ENCODE measurements at places on chromosomes 16 and 17.

GRCh38 chr17:46027048-46027975, 28.3 kb downstream of the STH start:
- no peak for DNase-seq

- DNase-seq, result no peak
Measured at GRCh38 chr16:4314532-4315185, 1.2 kb upstream of the GLIS2 start.

DNA sequence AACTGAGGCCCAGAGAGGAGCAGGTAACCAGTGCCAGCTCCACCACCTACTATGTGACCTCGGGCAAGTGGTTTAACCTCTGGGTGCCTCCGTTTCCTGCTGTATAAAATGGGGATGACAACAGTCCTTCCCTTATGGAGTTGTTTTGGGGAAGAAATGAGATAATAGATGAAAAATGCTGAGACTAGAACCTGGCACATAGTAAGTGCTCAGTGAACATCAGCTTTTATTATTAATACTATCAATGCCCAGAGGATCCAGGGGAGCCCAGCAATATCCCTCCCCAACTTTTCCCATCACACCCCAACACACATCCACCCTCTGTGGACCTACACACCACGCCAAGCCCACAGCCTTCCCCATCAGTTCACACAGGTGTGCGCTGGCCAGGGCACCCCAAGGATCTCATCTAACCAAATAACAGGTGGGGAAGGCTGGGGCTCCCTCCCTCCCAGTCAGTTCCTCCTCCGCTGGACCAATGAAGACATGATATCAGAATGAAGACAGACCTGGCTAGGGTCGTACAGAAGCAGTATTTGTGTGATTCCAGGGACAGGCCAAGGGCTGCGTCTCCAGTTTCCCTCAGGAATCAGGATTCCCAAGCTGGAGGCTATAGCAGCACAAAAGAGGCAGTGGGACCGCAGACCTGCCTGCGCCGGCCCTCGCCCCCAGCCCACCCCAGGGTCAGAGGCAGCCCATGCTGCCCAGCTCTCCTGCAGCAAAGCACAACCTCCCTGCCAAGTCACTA, 1.8 kb downstream of the ATP2A3 start:
- DNase-seq, result no peak

- DNase-seq, result no peak
Measured at GRCh38 chr16:21338537-21339268, 60.6 kb upstream of the CRYM start.

- no peak for DNase-seq
Measured at GRCh38 chr17:73637866-73638265, 6.4 kb downstream of the SDK2 start.

- no peak for DNase-seq
Measured at GRCh38 chr16:59690216-59690615, 956.1 kb upstream of the GOT2 start.

- no peak for DNase-seq
Measured at GRCh38 chr16:73183611-73184092, 135.7 kb upstream of the ZFHX3 start.

GRCh38 chr16:89120281-89120680, 26.6 kb downstream of the ACSF3 start:
- DNase-seq, result no peak

- no peak for DNase-seq
Measured at GRCh38 chr17:2704890-2705248, 6.7 kb downstream of the CLUH start.

DNA sequence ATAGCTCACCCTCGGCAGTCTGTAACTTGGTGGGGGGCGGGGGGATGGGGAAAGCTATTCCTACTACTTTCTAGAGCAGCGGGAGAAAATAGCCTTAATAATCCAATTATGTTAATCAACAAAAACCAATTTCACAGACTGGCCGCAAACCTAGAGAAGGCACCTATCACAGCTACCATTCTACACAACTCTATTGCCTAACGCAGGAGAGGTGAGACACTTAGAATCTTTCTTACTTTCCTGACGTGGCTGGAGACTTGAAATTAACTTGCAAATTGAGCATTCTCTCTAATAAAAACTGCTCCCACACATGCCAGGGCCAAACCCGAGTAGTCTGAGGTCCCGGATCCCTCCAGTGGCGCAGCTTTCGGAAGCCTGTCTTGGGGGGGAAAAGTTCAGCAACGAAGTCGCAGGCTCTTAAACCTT, 794 bp downstream of the SMG6 start:
- DNase-seq, result no peak

DNA sequence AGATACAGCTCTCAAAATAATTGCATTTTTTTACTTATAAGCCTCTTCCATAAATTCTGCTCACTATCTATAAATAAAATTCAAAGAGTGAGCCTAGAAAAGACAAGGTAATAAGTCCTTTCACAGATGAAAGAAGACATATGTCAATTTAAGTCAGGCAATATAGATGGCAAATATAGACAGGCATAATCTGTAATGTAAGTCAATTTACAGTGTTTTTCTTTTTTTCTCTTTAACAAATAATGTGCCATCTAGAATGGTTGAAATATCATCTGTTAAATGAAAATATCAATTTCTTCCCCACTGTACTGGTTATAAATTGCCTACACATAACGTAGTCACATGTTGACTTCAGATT, 1409.2 kb upstream of the GOT2 start:
- DNase-seq, result no peak

GRCh38 chr17:204427-205147, 23.1 kb upstream of the DOC2B start:
- DNase-seq, result no peak
